Stimulated activated CD4-positive, alpha-beta T cell treated with anti-CD3 and anti-CD28 coated beads, Interleukin-1b, Interleukin-23, amount 100 ng/mL, for 24 hours (primary cell): ENCODE measurements at places on chromosomes 12 and 14.

DNA sequence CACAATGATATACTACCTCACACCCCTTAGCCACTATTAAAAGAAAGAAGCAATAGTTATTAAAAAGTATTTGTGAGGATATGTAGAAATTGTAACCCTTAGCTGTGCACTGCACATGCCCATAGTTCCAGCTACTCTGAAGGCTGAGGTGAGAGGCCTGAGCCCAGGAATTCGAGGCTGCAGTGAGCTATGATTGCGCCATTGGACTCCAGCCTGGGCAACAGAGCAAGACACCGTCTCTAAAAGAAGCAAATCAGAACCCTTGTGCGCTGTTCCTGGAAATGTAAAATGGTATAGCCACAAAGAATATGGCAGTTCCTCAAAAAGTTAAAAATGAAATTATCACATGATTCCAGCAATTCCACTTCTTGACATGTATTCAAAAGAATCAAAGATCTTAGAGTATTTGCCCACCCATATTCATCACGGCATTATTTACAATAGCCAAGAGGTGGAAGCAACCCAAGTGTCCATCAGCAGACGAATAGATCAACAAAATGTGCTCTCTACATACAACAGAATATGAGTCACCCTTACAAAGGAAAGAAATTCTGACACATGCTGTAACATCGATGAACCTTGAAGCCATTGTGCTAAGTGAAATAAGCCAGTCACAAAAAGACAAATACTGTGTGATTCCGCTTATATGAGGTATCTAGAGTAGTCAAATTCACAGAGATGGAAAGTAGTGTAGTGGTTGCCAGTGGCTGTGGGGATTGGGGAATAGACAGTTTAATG, 23.7 kb upstream of the YLPM1 start:
- no peak for DNase-seq

DNA sequence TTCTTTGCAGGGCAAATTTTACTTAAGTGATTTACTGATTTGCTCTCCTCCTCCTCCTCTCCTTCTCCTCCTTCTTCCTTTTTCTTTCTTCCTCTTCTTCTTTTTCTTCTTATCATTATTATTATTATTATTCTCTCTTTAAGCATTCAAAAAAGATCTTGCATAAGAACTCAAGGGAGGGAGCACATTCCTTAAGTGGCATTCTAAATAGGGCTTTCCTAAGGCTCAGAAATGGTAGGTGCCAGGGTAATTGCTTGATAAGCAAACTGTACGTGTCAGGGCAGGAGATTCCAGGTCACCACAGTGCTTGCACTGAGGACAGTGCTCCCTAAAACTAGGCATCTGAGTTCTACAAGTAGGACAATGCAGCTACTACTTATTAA, 92.4 kb downstream of the SPTSSA start:
- no peak for DNase-seq

DNA sequence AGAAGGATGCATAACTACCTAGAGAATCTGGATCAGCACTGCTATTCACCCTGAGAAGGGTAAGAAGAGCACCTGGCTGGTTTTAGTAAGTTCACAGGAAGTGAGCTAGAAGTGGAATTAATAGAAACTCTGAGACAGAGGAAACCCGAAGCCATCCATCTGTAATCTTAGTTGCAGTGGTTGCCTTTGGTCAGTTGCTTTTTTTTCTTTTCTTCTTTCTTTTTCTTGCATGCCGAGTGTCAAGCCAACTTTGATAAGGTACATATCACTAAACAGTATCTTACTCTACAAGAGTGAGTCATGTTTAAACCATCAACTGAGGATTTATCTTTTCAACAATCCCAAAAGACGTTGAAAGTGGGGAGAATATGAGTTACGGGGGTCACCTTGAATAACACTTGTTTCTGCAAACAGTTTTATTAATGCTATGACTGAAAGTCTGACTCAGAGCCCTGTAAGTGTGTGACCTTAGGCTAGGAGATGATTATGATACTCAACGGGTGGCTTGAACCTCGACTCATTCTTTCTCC, 26.7 kb downstream of the C12orf75 start:
- no peak for DNase-seq

GRCh38 chr12:14545144-14546124, 22.2 kb downstream of the PLBD1 start:
- DNase-seq: no peak

DNA sequence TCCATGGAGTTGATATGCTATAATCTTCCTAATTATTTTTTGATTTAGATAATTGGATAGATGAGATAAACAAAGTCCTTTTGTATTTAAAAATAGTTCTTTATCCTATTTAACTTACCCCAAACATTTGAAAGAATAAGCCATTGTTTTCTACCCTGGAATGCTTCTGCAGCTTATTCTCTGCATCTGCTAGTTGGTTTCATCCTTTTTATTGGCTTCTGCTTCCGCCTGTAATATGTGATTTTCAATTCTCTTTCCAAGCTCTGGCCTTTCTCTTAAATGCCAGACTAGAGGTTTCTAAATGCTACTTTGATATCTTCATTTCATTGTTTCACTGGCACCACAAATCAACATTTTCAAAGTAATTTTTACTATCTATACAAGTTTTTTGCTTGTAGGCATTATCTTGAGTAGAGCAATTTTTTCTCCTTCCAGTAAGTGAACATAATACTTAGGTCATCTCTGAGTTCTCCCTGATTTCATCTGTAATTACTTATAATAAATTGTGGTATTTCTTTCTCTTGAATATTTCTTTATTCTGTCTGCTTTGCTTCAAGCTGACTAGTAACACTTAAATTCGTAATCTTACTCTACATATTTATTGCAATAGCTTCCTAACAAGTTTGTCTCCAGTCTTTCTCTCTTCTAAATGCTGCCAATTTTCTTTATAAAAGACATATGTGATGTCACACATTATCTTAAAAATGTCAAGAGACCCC, 958.4 kb downstream of the SLC6A15 start:
- DNase-seq: no peak
